ENCODE measurements at places on chromosomes 5 and 9.

DNA sequence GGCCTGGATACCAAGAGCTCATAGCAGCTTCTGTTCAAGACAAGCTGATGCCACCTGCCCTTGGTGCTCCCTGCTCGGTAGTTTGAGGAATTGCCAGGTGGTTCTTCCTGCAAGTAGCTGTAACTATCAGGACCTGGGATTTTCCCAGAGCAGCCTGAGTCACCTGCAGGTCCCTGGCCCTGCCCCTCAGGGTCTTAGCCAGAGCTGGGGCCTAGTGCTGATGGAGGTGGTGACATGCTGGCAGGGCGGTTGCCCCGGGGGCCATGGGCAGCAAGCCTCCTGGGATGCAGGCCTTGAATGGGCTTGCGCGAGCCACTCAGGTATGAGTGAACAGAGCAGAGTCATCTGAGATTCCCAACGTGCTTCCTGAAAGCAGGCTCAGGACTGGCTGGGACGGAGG lies 262.3 kb downstream of the HSPA4 start:
- no peak for DNase-seq

DNA sequence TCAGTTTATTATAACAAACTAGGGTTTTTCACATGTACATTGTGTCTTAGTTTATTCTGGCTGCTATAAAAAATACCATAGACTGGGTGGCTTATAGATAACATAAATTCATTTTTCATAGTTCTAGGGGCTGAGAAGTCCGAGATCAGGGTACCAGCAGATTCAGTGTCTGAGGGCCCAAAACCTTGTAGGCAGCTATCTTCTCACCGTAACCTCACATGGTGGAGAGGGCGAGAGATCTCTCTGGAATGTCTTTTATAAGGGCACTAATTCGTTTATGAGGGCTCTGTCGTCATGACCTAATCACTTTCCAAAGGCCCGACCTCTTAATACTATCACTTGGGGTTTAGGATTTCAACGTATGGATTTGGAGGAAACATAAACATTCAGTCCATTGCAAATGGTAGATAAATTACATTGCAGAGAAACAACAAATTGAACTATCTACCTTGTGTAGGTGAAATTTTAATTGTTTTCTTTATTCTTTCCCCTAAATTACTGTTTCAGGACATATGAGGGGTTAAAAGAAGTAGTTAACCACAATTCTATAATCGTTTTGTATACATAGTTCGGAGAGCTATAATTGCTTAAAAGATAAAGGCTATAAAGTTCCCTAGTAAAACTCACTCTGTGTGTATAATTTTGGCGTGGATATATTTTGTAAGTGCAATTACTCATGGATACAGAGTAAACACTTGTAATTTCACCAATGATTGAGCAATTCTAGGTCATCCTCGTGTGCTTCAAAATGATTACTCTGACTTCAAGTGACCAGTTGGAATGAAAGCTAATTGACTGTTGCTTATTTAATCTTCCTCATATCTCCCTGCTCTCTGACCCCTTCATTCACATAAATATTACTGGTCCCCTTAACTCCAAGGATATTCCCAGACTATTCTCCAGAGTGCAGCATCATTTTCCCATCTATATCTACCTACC lies 247.5 kb upstream of the TMEM161B start:
- no peak for DNase-seq

GRCh38 chr5:148858547-148858946 lies 32.1 kb downstream of the ADRB2 start:
- no peak for DNase-seq

GRCh38 chr9:135251331-135251761 lies 163.9 kb downstream of the OLFM1 start:
- no peak for DNase-seq

DNA sequence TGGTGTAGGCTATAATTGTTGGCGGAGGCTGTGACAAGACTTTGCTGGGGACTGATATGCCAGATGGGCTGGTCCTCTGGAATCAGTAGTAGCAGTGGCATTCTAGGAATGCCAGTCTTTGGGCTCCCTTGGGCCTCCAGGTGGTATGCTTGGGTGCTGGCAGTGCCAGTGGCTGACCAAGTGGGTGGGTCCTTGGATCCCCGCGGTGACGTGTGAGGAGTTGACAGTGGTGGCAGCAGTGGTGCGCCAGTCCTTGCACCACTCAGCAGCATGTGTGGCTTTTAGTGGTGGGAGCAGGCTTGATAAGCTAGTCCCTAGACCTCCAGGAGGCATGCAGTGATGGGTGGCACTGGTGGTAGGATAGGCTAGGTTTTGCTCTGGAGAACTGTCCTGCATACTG lies 63.9 kb downstream of the UNC13B start:
- no peak for DNase-seq

DNA sequence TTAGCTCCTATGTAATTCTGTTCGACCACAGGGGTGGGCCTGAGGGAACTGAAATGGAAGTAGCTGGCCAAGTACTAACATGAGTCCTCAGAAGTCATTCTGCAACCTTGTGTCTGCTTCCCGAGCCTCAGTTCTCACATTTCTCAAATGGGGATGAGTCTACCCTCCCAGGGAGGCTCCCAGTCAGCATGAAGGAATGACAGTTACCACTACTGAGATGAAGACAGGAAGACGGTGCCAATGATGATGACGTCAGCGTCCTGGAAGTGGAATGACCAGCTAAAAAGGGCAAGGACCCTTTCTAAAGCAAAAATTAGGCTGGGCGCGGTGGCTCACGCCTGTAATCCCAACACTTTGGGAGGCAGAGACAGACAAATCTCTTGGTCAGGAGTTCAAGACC lies 6.8 kb downstream of the PIP5KL1 start:
- DNase-seq = no peak
